Sigmoid colon (tissue), 7 donors: ENCODE measurements at places on chromosomes 6 and 20. TPM values are rescaled to one million over a fixed set of nuclear protein-coding genes. Genes with fewer than 3 reads are reported as not detected.
A peak's percentile ranks its signal among the peaks of the same experiment; 100 is the strongest.

- H3K27ac ChIP-seq: no peak overlapping the region
- H3K4me3 ChIP-seq: no peak overlapping the region
- H3K4me1 ChIP-seq: no peaks in the 10 kb centered on the region
- no peaks in the 10 kb centered on the region for H3K27me3 ChIP-seq
Measured at GRCh38 chr20:59382157-59382725, 81.8 kb downstream of the EDN3 start.

- H3K4me3 ChIP-seq: no peak overlapping the region
- H3K4me1 ChIP-seq: peaks cover 52% of the 10 kb centered on the region
- peaks cover 21% of the 10 kb centered on the region for H3K36me3 ChIP-seq
- no peak for DNase-seq
- H3K27ac ChIP-seq: no peak overlapping the region
- no peaks in the 10 kb centered on the region for H3K27me3 ChIP-seq
Measured at GRCh38 chr6:109477725-109478124, 5.3 kb downstream of the ZBTB24 start.

DNA sequence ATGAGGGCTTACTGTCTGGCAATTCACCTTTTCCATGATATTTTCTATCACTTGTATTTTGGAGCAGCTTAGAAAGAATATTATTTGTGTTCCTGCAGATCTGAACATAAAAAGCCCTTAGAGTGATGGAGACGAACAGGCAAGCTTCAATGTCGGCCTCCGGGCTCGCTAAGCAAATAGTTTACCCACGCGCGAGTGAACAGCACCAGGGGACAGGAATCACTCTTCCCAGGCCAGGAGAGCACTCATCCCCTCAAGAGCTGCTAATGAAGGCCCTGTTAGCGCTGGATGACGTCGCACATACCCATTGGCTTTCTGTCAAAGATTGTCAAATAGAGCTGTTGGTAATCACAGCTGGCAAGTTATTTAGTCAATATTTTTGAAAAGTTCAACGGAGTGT is 395.7 kb downstream of the ZFAND3 start:
- H3K27ac ChIP-seq: no peak overlapping the region
- peaks cover 22% of the 10 kb centered on the region for H3K4me1 ChIP-seq

GRCh38 chr20:62899633-62900051 is 26.7 kb downstream of the DIDO1 start:
- peaks cover 39% of the 10 kb centered on the region for H3K4me1 ChIP-seq
- H3K27me3 ChIP-seq: no peaks in the 10 kb centered on the region
- H3K36me3 ChIP-seq: peaks cover 28% of the 10 kb centered on the region
- H3K4me3 ChIP-seq: no peak overlapping the region
- DNase-seq: no peak

- H3K27me3 ChIP-seq: no peaks in the 10 kb centered on the region
- H3K4me1 ChIP-seq: no peaks in the 10 kb centered on the region
- no peak overlapping the region for H3K4me3 ChIP-seq
- DNase-seq: no peak
- H3K36me3 ChIP-seq: no peaks in the 10 kb centered on the region
Measured at GRCh38 chr6:135066397-135066796, 11.8 kb upstream of the HBS1L start.

GRCh38 chr6:137259349-137259748 is 40.2 kb upstream of the IFNGR1 start:
- H3K4me3 ChIP-seq: no peak overlapping the region
- no peaks in the 10 kb centered on the region for H3K36me3 ChIP-seq
- DNase-seq: no peak
- H3K27me3 ChIP-seq: no peaks in the 10 kb centered on the region
- H3K4me1 ChIP-seq: peaks cover 16% of the 10 kb centered on the region

DNA sequence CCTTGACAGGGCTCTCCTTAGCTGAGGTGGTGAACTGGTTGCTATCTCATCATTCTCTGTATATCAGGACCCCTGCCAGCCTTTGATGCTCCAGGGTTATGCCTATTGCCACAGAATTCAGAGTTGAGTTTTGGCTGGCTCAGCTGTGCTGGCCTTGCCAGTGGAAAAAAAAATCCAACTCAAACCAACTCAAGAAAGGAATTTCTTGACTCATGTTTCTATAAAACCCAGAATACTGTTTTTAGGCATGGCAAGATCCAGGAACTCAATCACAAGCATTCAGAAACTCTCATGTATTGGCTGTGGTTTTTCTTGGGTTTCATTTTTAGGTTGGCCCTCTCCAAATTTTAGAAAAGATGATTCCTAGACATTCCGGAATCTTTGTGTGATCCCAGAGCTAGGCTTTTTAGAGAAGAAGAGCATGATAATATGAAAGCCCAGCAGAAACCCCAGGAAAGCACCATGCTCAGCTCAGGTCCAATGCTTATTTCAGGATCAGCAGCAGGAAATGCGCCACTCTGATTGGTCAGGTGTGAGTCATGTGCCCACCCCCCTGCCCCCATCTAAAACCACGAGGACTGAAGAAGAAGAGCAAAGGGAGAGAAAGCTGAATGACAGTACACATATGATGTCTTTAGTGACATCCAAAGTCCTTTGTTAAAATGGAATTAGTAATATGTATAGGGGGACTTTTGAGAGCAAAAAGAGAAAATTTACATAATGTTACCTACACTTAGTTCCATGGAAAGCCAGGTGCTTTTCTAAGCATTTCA is 122.9 kb downstream of the RNF144B start:
- DNase-seq: no peak

GRCh38 chr20:59985864-59986263 is 27.6 kb downstream of the CDH26 start:
- no peaks in the 10 kb centered on the region for H3K27me3 ChIP-seq
- H3K4me1 ChIP-seq: no peaks in the 10 kb centered on the region
- no peaks in the 10 kb centered on the region for H3K36me3 ChIP-seq
- H3K4me3 ChIP-seq: no peak overlapping the region

- DNase-seq: no peak
- no peaks in the 10 kb centered on the region for H3K4me1 ChIP-seq
- no peak overlapping the region for H3K4me3 ChIP-seq
- H3K27me3 ChIP-seq: no peaks in the 10 kb centered on the region
- H3K36me3 ChIP-seq: peaks cover 61% of the 10 kb centered on the region
- H3K27ac ChIP-seq: no peak overlapping the region
Measured at GRCh38 chr6:152356016-152356415, 281.1 kb downstream of the SYNE1 start.

- peak; percentile 71 for DNase-seq
- no peaks in the 10 kb centered on the region for H3K36me3 ChIP-seq
- H3K4me1 ChIP-seq: no peaks in the 10 kb centered on the region
- no peak overlapping the region for H3K27ac ChIP-seq
Measured at GRCh38 chr6:137309078-137309762, 90.0 kb upstream of the IFNGR1 start.

GRCh38 chr6:11215773-11216172 is 16.7 kb downstream of the NEDD9 start:
- no peaks in the 10 kb centered on the region for H3K36me3 ChIP-seq
- no peak for DNase-seq
- peaks cover 62% of the 10 kb centered on the region for H3K4me1 ChIP-seq
- H3K4me3 ChIP-seq: no peak overlapping the region
- no peaks in the 10 kb centered on the region for H3K27me3 ChIP-seq
- H3K27ac ChIP-seq: peak overlapping the region; percentile 79

DNA sequence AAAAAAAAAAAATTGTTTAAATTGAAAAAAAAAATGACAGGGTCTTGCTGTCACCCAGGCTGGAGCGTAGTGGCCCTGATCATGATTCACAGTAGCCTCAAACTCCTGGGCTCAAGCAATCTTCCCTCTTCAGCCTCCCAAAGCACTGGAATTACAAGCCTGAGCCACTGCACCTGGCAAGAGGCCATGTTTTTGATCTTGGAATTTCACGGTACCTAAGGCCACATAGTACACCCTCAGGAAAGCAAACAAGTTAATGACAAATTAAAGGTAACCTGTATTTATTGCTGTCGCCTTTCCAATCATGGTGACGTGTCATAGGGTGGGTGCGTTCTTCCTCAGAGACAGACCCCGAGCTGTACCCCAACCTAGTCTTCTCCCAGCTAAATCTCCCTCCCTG is 79.2 kb downstream of the LINC00237 start:
- no peak overlapping the region for H3K4me3 ChIP-seq
- no peaks in the 10 kb centered on the region for H3K4me1 ChIP-seq
- no peak for DNase-seq
- H3K36me3 ChIP-seq: no peaks in the 10 kb centered on the region

- no peaks in the 10 kb centered on the region for H3K36me3 ChIP-seq
- no peak for DNase-seq
- peaks cover 6% of the 10 kb centered on the region for H3K27me3 ChIP-seq
- no peak overlapping the region for H3K27ac ChIP-seq
Measured at GRCh38 chr20:23043376-23043775, 6.1 kb downstream of the THBD start.

The OPRM1 gene
- total RNA-seq: 0.49 TPM

The PCIF1 gene
- 33.1 TPM for total RNA-seq

The SLC17A9 gene
- 2.9 TPM for total RNA-seq
